ACHN (cell line): ENCODE measurements at places on chromosomes 3 and 15.

DNA sequence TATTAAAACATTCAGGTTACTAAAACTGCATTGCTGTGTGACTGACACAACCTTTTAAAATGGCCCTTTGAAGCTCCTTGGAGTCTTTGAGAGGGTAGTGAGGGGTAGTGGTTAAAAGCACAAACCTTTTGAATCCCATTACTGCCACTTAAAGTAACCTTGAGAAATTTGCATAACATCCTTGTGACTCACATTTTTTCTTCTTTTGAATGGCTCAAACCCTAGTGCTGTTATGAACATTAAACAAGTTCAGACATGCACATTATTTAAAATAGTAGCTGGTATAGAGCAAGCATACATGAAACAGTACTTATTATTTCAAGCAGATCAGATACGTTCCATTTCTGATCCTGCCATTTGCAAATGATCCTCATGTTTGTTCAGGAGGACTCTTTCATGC, 3.7 kb upstream of the CLDN1 start:
- DNase-seq, result no peak

DNA sequence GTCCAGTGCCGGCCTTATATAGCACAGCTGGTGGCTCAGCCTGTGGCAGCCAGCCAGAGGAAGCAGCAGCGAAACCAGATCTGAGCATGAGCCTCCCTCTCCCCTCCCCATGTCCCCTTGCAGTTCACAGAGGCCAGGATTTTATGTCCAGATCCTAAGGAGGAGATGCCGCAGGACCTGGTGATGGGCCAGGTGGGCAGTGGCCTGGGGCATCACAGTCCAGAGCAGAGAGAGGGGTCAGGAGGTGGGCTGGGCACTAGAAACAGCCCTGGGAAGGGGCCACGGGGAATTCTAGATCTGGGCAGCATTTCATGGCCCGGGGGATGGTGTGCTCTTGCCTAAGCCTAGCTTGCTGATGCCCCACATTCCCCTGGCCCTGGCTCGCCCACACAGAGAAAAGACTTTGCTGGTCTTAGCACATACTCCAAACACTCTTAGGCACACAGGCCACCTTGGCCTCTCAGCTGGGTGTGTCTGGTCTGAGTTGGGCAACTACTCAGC, 259 bp upstream of the CILP start:
- DNase-seq, result no peak

DNA sequence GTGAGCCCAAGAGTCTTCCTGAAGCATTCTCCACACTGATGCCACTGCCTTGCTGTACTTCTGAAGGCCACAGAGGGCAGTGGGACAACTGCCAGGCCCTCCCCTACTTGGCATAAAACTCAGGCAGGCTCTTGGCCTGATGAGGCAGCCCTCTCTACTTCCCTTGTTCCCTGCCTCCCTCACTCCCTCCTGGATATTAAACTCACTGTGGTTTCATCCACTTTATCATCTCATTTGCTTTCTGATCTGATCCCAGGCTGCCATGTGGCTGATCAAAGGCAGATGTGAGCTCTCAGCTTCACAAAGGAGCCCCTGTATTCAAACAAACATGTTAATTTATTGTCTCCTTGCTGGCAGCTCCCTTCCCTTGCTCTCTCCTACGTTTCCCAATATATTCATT, 533.5 kb downstream of the IGSF11 start:
- peak; percentile 1 for DNase-seq

DNA sequence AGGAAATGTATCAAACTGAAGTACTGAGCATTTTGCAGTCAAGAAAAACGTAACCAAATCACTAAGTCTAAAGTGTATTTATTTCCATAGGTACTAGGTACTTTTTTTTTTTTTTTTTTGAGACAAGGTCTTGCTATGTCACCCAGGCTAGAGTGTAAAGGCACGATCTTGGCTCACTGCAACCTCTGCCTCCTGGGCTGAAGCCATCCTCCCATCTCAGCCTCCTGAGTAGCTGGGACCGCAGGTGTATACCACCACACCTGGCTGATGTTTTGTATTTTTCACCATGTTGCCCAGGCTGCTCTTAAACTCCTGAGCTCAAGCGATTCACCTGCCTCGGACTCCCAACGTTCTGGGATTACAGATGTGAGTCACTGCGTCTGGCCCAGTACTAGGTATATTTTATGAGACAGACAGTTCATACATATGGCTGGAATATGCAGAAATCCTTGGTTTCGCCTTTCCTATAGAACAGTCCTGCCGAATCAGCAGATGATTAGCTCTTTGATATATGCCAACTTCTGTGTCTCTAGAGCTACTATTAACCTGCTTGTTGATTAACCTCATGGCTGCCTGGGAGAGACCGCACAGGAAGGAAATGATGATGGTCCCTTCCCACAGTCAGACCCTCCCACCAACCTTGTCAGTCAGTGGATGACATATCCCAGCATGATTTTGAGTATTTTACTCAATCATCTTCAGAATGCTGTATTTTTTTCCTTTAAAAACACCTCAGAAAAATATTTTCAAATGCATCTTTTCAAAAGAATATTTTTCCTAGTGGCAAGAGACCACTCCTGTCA, 32.3 kb downstream of the TMOD3 start:
- no peak for DNase-seq

DNA sequence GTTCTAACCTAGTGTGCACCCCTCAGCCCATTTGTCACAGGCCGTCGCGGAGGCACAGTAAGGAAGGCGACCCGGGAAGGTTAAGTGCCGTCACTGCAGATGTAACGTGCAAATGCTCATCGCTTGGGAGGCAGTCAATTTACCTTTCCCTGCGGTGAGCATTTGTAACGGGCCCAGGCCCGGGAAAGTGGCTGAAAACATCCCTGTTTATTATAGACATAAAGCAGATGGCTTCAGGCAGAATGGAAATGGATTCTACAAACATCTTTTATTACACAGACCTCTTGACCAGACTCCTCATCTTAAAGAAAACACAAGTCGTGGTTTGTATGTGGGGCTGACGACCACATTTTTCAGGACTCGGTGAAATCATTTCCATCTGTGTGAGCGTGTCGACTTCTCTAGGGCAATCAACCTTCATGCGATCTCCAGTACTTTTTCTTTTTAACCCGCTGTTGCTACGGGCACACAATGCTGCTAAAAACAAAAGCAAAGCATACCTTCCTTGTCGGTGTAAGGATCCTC, 43.6 kb downstream of the NMNAT3 start:
- DNase-seq, result no peak

GRCh38 chr3:193028258-193028657, 110.6 kb upstream of the MB21D2 start:
- DNase-seq, result no peak
